Stimulated activated CD8-positive, alpha-beta memory T cell treated with anti-CD3 and anti-CD28 coated beads, Interleukin-2, amount 100 ng/mL, for 1 hour (primary cell): ENCODE measurements at places on chromosomes 1 and 21.

DNA sequence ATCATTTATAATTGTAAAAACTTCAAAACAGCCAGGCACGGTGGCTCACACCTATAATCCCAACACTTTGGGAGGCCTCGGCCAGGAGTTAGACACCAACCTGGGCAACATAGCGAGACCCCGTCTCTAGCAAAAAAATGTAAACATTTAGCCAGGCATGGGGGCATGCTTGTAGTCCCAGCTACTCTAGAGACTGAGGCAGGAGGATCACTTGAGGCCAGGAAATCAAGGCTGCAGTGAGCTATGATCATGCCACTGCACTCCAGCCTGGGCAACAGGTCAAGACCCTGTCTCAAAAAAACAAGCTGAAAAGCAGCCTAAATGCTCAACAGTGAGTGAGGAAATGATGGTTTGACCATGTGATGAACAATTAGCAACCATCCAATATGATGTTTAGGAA lies 7.3 kb downstream of the C1orf167 start:
- no peak for DNase-seq

GRCh38 chr1:167083066-167083665 lies 7.0 kb downstream of the GPA33 start:
- DNase-seq, result no peak

- DNase-seq, result no peak
These were observed 6.4 kb upstream of the GBP5 start for GRCh38 chr1:89279011-89279466.

DNA sequence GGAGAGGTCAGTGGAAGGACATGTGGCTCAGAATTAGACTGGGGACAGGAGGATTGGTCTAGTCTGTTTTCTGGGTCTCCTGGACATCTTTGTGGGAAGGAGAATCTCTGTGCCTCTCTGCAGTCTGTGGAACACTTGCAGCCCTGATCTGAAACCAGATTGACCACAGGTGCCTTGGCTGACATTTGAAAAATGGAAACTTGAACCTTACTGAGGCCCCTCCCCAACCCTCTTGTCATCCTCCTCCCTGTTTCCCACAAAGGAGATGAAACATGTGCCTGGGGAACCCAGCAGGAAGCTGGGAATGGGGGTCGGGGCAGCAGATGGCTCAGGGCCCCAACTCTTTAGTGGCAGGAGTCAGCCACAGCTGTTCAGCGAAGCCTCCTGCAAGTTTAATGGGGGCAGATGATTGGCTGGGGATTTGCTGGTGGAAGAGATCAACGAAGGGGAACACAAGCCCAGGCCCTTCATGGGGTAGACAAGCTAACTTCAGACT lies 18.1 kb downstream of the VASH2 start:
- no peak for DNase-seq

DNA sequence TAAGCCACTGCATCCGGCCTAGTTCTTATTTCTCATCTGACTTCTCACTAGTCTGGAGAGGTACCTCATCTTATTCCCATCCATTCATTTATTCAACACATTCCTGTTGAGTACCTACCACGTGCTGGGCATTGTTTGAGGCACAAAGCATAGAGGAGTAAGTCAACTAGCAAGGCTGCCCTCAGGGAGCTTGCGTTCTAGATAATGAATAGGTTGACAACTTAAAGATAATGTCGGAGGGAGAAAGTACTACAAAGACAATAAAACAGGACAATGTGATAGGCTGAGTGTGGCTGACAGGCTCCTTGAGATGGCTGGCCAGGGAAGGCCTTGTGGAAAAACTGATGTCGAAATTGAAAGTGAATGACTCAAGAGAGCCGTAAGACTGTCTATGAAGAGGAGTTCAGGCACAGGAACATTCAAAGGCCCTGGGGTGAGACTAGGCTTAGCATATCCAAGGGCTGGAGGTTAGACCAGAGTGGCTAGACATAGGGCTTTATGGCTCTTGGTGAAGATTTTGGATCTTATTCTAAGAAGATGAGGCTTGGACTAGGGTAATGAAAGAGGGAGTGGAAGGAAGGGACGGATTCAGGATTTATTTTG lies 18.3 kb downstream of the SPATA21 start:
- no peak for DNase-seq

DNA sequence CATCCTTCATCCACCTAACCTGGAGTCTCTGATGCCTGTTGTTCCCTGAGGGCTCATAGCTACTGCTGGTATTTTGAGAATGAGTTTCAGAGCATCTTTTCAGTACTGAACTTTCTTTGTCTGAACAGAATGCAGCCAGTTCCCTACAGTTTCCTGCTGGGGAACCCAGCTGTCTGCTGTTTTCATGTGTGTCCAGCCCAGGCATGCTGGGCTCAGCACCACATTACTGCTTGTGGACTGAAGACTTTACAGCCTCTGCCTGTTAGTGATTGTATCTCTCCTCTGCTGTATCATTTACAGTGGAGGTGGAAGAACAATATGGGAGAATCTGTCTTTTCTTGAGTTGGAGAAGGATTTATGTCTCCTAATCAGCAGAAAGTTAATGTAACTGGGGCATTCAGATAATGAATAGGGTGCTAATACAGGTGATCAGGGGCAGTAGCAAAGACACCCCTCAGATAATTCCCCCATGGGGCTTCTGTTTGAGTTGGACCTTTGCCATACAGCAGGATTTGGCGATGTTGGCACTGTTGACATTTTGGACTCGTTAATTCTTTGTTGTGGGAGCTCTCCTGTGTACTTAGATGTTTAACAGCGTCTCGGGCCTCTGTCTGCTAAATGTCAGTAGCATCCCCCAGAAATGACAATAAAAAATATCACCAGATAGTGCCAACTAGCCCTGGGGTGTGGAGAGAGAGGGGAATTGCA lies 207.7 kb downstream of the HHAT start:
- DNase-seq, result no peak

DNA sequence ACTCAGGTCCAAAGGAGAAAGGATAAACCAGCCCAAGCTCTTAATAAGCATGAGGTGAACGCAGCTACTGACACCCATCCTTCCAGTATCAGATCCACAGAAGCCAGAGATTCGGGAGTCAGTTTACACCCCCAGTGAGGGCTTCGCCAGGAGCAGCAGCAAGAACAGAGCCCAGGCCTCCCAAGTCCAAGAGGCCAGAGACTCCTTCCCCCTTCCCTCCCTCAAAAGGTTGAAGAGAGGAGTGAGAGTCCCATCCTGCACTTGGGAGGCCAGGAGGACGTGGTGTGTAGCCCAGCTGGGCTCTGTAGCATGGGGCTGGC lies 72.8 kb downstream of the MRPL37 start:
- no peak for DNase-seq
